Stimulated activated CD4-positive, alpha-beta T cell treated with anti-CD3 and anti-CD28 coated beads, Interleukin-15, amount 100 ng/mL, for 24 hours (primary cell): ENCODE measurements at places on chromosomes 7 and 10.
A peak's percentile ranks its signal among the peaks of the same experiment; 100 is the strongest.

- peak; percentile 33 for DNase-seq
These were observed 722 bp downstream of the MDH2 start for GRCh38 chr7:76048668-76048988.

- DNase-seq: no peak
These were observed 1.6 kb downstream of the ZRANB1 start for GRCh38 chr10:124943301-124944092.

- no peak for DNase-seq
These were observed 67.7 kb downstream of the TACR2 start for GRCh38 chr10:69348816-69349541.

DNA sequence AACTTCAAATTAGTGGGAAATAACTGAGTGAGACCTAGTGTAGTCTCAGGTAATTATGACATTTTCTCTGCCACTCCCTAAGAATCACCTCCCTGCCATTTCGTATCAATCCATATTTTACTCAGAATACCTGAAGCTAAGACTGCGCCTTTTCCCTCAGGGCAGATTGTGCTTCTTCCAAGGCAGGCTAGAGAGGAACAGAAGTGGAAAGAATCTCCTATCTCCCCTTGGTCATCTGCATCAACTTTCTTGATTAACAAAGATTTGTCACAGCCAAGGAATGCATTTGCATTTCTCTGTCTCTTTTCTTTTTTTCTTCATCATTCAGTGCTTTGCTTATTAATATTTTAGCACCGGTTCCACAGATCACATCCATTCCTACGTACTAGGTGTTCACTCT lies 119.1 kb downstream of the PTPRZ1 start:
- DNase-seq: no peak

GRCh38 chr10:103792547-103792946 lies 62.8 kb downstream of the SH3PXD2A start:
- DNase-seq: no peak

DNA sequence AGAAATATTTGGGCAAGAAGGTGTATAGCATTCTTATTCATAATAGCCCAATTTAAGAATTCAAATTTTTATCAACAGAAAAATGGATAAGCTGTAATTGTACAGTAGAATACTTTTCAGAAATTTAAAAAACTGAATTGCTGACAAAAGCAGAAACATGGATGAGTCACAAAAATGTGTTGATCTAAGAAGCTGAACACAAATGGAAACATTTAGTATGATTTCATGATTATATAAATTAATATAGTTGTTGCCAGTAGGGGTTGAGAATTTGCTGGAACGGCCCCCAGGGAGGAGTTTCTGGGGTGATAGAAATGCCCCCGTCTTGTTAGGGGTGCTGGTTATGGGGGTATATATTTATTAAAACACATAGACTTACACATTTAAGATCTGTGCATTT lies 179.1 kb downstream of the KLF6 start:
- DNase-seq: no peak

GRCh38 chr7:137354961-137355360 lies 11.4 kb upstream of the PTN start:
- DNase-seq: no peak

GRCh38 chr10:77247031-77247990 lies 390.3 kb downstream of the KCNMA1 start:
- no peak for DNase-seq

- DNase-seq: no peak
These were observed 30.7 kb upstream of the STOX1 start for GRCh38 chr10:68796605-68797004.

DNA sequence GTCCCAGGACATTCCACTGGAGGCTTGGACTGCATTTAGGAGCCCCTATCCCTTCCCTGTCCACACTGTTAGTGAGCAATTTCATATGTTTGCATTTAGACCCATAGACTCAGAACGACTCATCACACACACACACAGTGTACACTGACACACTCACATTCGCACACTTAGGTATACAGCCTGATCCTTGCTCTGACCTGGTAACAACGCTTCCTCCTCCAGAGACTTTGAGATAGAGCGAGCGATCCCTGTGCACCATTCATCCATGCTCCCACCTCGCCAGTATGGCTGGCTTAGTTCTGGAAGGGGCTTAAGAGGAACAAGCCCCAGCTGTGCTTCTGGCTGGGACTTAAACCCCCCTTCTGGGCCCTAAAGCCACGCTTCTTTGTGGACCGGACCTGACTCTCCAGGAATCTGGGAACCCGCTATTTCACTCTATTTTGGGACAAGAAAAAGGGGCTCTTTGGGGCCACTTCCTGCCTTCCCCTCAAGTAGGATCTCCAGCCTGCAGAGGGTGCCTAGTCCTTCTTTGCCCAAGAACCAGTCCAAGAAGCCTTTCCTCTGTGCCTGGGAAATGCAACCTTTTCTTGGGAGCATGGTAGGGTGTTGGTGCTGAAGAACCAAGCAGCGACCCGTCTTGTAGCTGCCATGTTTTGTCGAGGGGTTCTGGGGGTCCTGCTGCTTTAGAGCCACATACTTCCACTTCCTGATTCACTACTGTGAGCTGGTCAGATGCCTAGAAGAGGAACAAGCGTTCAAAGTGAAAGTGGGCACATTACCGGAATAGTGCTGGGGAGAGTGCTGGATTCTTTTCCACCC lies 1.1 kb upstream of the HOXA13 start:
- no peak for DNase-seq

DNA sequence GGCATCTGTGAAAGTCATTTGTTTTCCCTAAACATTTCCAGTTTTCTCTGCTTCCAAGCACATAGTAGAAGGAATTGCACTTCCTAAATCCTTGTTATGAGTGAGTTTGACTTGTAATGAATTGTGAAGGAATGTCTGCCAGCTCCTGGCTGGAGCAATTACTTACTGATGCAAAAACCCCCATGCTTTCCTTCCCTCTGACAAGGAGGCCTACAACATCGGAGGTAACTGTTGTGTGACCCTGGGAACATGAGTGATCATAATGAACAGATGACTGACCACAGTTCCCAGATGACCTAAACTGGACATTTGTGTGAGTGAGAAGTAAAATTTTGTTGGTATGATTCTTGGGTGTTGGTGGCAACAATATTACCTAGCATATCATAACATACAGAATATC lies 21.4 kb upstream of the CPVL start:
- DNase-seq: no peak

GRCh38 chr7:8783229-8783628 lies 349.8 kb downstream of the NXPH1 start:
- DNase-seq: no peak

DNA sequence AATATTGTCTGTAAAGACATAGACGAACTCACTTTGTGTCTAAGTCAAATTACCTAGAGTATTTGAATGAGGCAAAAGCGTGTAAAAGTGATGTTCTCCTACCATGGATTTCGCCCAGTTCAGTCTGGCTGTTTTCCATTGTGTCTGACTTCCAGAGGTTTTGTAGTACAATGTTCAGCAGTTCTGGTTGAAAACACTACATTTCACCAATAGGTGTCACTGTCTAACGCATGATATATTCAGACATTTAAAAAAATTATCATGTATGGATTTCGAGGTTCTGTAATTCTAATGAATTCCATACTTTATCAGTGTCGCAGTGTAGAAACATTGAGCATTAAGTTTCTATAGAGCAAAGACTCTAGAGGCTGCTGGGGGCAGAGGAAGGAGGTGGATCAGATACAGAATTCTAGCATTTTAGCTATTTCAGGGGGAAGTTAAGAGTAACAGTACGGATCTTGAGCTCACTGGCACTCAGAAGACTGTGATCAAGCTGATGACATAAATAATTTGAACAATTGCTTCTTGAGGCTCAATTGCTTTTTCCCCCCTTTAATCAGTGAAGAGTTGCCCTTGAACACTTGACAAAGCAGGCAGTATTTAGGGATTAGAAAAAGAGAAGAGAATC lies 196.9 kb upstream of the RHOBTB1 start:
- no peak for DNase-seq

DNA sequence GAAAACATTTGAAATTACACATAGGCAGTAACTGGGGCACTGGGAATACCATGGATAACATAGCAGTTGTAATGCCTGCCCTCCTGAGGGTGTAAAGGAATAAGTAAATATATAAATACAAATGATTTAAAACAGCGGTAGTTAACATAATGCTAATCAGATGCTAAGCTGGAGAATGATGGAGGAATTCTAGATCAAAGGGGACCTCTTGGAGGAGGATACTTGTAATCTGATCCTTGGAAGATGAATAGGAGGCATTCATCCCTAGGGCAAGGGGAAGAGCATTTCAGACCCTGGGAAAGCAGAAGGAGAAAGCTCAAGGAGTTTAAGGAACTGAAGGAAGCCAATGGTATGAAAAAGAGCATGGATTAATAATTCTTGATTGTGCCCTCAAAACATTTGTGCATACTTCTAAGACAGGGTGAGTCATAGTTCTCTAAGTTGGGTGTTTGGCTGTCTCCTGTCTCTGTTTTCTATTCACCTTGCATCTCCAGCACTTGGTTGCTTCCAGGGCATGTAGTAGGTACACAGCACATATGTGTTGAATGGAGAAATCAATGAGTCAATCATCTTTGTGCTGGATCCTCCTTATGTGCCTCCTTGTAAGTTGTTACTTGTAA lies 54.8 kb upstream of the PLPP4 start:
- no peak for DNase-seq

- DNase-seq: no peak
These were observed 21.9 kb downstream of the CHRM2 start for GRCh38 chr7:136890399-136890798.

GRCh38 chr7:120959929-120960484 lies 9.4 kb downstream of the ING3 start:
- DNase-seq: no peak

DNA sequence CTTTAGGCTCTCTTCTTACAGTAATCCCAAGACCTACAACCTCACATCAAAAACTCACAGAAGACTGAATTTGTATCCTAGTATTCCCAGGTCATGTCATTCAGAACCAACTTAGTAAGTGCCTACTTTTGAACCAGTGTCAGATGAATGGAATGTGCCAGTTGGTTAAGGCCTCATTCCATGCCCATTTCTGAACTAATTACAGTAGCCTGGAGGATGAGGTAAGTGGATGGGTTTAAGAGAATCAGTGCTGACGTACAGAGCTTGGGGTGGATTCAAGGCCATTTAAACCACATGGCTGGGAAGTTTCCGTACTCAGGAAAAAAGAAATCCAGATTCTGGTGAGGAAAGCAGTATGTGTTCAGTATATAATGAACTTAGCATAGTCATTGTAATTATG lies 21.9 kb upstream of the FOXP2 start:
- DNase-seq: no peak

DNA sequence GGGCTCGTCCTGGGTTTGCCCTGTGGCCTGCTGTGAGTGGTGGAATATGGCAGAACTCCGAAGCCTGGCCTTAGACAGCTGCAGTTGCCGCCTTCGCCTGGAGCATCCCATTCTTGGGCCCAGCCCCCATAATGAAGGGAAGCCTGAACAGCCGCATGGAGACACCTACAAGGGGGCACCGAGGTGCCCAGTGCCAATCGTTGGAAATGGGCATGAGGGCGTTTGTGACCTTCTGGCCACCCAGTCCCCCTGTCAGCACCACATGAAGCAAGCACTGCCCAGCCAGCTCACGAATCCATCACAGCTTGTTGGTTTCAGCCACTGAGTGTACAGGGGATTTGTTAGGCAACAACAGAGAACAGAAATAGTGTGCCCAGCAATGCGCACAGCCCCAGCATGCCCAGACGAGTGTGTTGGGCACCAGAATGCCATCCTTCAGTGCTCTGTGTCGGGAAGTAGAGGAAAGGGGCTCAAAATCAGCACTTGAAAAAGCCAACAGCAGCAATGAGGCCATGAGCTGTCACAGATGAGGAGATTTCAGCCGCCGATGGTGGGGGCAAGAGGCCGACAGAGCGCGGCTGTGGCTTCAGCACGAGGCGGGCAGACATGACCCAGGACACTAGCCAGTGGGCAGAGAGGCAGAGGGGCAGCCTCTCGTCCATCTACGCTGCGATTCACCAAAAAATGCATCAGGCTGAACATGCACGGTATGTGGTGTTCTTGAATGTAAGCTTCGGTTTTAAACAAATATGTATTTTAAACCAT lies 91.2 kb downstream of the TNS3 start:
- DNase-seq: no peak

- DNase-seq: no peak
These were observed 148.8 kb downstream of the NPSR1 start for GRCh38 chr7:34806831-34807230.
